ENCODE measurements at places on chromosomes 3 and 15. TPM values are rescaled to one million over a fixed set of nuclear protein-coding genes. Genes with fewer than 3 reads are reported as not detected.

The TM4SF4 gene
- total RNA-seq, result 26.5 TPM

The GRAMD2A gene
- total RNA-seq, result not detected

The LIPC gene
- not detected for total RNA-seq

The PPM1M gene
- total RNA-seq, result 3.0 TPM

The IQCF5 gene
- total RNA-seq, result not detected

The OR5K3 gene
- total RNA-seq, result not detected

The AQP9 gene
- total RNA-seq, result not detected

The TEX9 gene
- total RNA-seq, result 4.8 TPM

The CKMT1B gene
- total RNA-seq, result 3.4 TPM

The PDE8A gene
- 28.8 TPM for total RNA-seq

The PPP1R14D gene
- total RNA-seq, result 0.28 TPM

The POPDC2 gene
- total RNA-seq, result 0.78 TPM

The CD86 gene
- not detected for total RNA-seq

The PROS1 gene
- 9.7 TPM for total RNA-seq

The RHCG gene
- 33.0 TPM for total RNA-seq

The KBTBD8 gene
- total RNA-seq, result 0.56 TPM

The MAP2K5 gene
- 9.8 TPM for total RNA-seq

The SEMA6D gene
- not detected for total RNA-seq

The CCNB2 gene
- total RNA-seq, result 103 TPM

The ALCAM gene
- total RNA-seq, result 70.8 TPM

The CAND2 gene
- 0.40 TPM for total RNA-seq

The ATP13A4 gene
- not detected for total RNA-seq

The RTP1 gene
- not detected for total RNA-seq

The SKOR1 gene
- total RNA-seq, result 0.02 TPM

The PAQR9 gene
- total RNA-seq, result 3.7 TPM

The CELSR3 gene
- total RNA-seq, result 4.7 TPM

The SLC6A1 gene
- not detected for total RNA-seq

The SLC24A5 gene
- not detected for total RNA-seq

The SLC12A1 gene
- total RNA-seq, result not detected

The MESP2 gene
- total RNA-seq, result 0.62 TPM

The HACD2 gene
- total RNA-seq, result 39.3 TPM

The C2CD4A gene
- not detected for total RNA-seq

The ARNT2 gene
- 15.9 TPM for total RNA-seq

The IL5RA gene
- total RNA-seq, result not detected

The C3orf49 gene
- not detected for total RNA-seq
